ENCODE measurements at places on chromosomes 5 and 9.

- no peak for DNase-seq
Measured at GRCh38 chr5:167895899-167896659, 395.4 kb upstream of the WWC1 start.

DNA sequence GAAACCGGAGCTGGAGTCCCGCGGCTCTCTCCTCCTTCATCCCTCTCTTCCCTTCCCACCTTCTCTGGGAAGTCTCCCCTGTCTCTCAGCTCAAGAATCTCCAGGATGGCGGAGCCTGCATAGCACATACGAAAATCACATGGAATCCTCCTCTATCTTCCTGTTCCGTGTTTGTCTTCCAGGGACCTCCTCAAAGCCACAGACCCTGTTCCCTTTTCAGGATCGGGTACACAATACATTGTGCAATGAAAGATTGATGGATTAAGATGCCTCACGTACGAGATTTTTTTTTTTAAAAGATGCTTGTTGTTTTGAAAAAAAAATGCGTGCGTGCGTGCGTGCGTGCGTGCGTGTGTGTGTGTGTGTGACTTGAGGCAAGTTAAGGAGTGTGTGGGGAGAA is 46.6 kb upstream of the OLFM1 start:
- DNase-seq = no peak

DNA sequence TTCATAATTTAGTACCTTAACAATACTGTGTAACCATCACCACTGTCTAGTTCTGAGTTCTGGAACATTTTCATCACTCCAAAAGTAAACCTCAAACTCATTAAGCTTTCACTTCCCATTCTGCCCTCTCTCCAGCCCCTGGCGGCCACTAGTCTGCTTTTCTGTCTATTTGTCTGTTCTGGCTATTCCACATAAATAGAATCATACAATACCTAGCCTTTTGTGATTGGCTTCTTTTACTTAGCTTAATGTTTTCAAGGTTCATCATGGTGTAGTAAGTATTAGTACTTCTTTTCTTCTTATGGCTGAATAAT is 138.7 kb downstream of the RAPGEF6 start:
- no peak for DNase-seq

DNA sequence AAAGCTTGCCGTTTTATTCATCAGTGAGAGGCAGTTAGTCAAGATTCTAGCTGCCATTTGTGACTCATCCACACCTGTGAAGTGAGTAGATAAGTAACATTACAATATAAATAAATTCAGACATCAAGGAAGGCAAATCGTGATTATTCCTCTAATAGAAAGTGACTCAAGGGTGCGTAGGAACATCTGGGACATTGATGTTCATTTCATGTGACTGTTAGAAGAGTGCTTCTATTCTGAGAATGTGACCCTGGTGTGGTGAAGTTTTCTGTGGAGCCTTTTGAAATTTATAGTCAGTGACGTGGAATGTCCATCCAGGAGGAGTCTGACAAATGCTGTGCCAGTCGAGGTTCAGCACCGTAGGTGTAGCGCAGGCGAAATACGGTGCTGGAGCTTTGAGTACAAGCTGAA is 48.4 kb upstream of the FAM240B start:
- DNase-seq = no peak

DNA sequence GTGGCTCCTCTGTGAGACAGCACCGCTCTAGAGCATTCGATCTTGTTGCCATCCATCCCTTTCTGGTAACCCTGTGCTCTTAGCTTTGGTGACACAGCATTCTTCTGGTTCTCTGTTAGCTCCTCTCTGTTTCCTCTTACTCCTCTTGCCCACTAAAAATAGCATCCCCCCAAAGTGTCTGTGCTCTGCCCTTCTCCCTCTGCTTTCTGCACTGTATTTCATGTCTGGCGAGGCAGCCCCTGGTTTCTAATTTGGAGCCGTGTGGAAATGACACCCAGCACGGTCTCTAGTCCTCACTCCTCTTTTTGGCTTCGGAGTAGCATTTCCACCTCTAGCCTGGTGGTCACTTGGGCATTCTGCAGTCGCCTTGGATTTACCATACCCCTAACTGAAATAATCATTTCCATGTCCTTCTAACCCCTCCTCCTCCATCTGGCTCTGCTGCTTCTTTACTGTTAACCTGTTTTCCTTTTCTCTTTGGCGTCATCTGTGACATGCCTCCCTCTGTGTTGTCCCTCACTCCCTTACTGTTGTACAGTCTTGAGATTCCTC is 23.8 kb downstream of the NPR3 start:
- no peak for DNase-seq

GRCh38 chr5:133757396-133757945 is 145.1 kb upstream of the FSTL4 start:
- no peak for DNase-seq

DNA sequence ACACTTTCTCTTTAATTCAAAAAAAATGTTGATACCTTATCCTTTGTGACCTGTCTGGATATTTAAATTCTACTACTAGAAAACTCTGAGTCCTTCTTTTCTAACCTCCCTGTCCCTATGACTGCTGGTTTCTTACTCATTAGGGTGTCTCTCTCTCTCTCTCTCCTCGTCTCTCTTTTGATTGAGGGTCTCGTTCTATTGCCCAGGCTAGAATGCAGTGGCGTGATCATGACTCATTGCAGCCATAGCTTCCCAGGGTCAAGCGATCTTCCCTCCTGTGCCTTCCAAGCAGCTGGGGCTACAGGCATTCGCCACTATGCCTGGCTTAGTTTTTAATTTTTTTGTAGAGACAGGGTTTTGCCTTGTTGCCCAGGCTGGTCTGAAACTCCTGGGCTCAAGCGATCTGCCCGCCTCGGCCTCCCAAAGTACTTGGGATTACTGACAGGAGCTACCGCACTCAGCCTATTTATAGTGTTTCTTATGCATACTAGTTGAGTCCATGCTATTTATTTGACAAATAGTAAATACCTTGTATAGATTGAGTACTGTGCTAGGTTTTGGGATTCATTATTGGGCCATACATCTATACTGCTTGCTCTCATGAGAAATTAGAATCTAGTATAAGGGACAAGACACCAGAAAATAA is 61.9 kb downstream of the NSD1 start:
- DNase-seq = no peak

DNA sequence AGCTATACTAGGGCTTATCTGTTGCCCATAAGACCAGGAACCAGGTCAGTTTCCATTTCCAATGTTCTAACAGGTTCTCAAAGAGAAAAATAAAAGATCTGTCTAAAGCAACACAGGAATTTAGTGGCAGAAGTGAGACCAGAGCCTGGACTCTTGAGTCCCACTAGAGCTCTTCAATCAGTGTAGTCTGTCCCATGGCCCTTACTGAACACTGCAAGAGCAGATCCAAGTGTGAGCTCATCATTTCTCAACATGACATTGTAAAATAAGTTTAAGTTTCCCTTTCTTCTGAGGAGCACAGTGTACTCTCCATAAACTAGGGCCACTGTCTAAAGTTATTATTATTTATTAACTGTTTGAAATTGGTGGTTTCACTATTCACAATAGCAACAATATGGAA is 8.6 kb upstream of the PAPPA start:
- DNase-seq = no peak

- DNase-seq = no peak
Measured at GRCh38 chr5:147743678-147744374, 38.7 kb downstream of the JAKMIP2 start.

GRCh38 chr9:83699615-83700014 is 8.1 kb downstream of the UBQLN1 start:
- DNase-seq = no peak

DNA sequence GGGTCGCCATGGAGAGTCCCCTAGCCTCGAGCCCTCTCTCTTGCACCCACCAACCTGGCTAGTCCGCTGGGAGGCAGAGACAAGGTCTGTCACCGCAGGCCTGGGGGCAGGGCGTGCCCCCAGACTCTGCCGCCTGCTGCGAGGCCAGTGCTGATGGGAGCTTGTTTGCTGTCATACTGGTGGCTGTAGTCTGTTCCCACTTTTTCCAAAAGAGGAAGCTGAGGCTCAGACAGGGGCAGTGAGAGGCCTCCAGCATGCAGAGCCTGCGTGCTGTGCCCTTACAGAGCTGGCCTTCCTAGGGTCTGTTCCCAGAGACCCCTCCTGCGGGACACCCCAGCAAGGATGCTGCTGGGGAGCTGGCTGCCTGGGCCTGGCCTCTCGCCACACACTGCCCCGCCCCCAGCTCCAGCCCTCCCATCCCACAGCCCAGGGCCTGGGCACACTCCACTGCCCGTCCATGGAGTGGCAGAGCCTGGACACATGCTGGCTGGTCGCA is 21.0 kb upstream of the SUSD3 start:
- DNase-seq = no peak
